ENCODE measurements at places on chromosomes 13 and 19.
A peak's percentile ranks its signal among the peaks of the same experiment; 100 is the strongest.

DNA sequence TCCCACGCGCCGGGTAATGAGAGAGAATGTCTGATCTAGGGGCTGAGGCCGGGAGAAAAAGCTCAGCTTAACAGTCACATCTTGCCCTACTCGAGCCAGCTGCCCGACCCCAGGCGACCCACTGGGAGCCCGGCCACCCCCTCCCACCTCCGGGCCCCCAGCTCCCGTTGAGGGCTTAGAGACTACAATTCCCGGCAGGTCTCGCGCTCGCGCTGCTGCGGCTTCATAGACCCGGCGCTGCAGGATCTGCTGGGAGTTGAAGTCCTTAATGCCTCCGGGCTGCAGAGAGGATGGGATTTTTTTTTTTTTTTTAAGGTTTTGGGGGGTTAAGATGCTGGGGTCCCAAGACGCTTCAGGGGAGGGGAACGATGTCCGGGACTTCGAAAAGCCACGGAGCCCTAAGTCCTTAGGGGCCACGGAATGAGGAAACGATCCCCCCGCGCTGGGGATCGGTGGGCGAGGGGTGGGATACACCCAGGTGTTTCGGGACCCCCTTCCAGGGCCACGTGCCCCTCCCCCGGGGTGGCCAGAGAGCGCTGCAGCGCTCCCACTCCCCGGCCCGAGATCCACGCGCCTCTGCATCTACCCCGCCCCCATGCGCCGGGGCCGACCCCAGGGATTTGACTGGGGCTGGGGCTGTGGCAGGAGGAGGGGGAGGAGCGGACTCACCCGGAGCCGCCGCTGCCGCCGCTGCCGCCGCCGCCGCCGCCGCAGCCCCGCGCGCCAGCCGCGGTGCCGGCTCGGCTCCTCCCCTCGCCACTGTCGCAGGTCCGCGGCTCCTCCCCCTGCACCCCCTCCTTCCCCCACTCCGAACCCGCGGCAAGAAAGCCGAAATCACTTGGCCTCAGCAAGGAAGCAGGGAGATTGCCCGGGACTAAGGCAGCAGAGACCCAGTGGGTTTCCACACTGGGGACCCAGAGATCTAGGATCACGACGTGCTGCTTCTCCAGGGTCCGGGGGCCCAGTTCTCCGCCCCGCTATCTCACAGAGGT, at the start of gene SYT3:
Gene SYT3 (minus strand): TSS at position 761 of the 992 bp plus-strand sequence. CDS start 2,470 bp downstream, outside the sequence.
- peak; percentile 5 for DNase-seq

DNA sequence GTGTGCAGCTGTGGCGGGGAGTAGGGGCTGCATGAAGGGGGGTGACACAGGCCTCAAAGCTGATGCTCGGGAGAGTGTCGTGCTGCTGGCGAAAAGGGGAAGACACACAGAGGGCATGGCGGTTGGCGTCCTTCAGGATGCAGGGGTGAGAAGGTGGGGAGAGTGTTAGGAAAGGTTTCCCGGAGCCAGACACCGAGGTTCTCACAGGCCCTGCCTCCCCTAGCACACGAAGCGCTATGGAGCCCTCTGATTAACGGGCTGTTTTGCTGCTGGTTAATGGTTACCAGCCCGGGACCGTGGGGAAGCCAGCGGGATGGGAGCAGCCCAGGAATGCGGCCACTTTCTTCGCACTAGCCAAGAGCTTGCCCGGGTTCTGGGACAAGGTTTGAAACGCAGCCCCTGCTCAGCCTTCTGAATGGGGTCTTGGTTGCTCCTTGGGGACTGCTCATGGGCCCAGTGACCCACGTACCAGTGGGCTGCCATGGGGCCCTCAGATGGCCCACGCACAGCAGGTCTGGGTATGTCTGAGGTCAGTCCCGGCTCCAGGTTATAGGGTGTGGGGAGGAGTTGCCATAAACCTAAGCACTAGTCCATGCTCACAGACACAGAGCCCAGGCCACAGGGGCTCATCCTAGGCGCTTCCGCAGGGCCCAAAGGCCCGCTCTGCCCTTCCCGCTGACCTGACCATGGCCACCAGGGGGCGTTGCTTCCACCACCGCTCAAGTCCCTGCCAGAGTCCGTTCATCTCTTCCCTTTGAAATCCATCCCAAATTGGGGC, 31.3 kb upstream of the ISYNA1 start:
- peak; percentile 59 for DNase-seq

- DNase-seq, result no peak
These were observed 33.0 kb downstream of the ZIC2 start for GRCh38 chr13:100014621-100015020.

DNA sequence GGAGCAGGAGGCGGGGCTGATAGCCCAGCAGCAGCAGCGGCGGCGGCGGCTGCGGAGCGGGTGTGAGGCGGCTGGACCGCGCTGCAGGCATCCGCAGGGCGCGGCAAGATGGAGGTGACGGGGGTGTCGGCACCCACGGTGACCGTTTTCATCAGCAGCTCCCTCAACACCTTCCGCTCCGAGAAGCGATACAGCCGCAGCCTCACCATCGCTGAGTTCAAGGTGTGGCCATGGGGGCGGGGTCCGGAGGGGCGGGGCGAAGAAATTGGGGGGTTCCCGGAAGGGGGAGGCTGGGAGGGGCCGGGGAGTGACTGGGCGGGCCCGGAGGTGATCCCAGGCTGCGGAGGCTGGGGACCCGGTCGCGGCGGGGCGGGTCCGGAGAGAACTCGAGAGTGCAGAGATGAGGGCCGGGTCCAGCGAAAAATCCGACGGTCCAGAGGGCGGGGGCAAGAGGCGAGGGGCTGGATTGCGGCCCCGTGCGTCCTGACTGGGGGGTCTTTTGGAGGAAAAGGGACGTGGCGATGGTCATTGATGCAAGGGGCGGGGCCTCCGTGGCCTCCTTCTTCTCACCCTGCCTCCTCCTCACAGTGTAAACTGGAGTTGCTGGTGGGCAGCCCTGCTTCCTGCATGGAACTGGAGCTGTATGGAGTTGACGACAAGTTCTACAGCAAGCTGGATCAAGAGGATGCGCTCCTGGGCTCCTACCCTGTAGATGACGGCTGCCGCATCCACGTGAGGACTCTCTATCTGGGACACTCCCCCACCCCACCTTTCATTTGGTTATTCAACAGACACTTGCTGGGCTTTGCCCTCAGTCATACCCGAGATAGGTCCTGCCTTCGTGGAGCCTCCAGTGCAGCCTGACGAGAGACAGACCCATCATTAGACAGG, at the start of gene TBCB:
Gene TBCB (plus strand): TSS at position 16 of the 891 bp plus-strand sequence. CDS start 93 bp downstream, at position 109.
- DNase-seq, result no peak

- DNase-seq, result no peak
These were observed 1291.7 kb upstream of the MIR17HG start for GRCh38 chr13:90055760-90056159.

DNA sequence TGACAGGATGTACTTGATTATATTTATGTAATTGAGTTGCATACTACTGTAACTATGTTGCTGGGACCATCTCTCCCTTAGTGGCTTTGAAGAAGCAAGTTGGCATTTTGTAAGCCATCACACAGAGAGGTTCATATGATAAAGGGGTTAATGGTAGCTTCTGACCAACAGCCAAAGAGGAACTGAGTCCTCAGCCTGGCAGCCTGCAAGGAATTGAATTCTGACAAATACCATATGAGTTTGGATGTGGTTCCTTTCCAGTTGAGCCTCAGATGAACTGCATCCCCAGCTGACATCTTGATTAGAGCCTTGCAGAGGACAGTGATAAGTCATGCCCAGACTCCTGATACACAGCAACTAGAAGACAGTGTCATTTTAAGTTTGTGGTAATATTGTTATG, 8.6 kb upstream of the MYCBP2 start:
- no peak for DNase-seq

DNA sequence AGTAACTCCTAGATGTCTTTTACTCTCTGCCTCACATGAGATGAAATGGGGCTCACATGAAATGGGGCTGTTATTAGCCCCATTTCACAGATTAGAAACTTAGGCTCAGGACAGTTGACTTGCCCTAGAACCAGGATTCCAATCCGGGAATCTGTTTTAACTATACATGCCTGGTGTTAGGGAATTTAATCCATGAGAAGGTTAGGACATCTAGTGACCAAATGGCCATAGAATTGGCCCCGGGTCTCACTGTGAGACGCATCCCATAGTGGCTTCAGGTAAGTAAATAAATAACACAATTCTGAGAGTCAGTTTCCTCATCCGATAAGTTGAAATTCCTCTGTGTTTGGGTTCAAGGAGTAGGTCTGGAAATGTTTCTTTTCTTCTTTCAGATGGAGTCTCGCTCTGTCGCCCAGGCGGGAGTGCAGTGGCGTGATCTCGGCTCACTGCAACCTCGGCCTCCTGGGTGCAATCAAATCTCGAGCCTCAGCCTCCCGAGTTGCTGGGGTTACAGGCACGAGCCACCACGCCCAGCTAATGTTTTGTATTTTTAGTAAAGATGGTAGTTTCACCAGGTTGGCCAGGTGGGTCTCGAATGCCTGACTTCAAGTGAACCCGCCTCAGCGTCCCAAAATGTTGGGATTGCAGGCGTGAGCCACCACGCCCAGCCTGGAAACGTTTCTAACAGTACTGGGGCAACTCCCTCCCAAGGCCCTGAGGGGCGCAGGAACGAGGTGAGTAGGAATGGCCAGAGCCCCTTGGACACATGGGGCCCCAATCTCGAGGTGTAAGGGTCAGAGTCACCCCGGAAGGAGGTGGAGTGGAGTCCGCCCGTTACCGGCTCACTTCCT, 1.2 kb upstream of the ZNF574 start:
- peak; percentile 70 for DNase-seq

GRCh38 chr13:24060993-24061392, 99.5 kb upstream of the SPATA13 start:
- DNase-seq, result peak; percentile 21

DNA sequence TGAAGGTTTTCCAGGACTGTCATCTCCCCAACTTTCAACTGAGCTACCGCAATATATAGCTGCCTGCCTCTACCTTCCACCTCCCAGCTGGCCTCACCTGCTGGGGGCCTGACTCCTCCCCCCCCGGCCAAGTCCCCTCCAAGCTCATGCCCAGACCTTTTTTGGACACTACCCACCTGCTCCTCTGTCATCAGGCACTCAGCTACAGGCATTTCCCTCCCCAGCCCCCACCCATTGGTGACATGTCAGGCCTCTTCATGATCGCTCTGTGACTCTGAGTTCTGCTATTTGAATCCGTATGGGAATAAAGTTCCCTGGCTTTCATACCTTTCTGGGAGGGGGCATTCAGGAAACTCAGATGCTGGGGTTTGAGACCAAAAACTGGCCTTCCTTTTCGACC, 1.8 kb downstream of the PRKACA start:
- DNase-seq, result no peak

GRCh38 chr13:37816276-37816675, 53.3 kb downstream of the TRPC4 start:
- DNase-seq, result no peak

DNA sequence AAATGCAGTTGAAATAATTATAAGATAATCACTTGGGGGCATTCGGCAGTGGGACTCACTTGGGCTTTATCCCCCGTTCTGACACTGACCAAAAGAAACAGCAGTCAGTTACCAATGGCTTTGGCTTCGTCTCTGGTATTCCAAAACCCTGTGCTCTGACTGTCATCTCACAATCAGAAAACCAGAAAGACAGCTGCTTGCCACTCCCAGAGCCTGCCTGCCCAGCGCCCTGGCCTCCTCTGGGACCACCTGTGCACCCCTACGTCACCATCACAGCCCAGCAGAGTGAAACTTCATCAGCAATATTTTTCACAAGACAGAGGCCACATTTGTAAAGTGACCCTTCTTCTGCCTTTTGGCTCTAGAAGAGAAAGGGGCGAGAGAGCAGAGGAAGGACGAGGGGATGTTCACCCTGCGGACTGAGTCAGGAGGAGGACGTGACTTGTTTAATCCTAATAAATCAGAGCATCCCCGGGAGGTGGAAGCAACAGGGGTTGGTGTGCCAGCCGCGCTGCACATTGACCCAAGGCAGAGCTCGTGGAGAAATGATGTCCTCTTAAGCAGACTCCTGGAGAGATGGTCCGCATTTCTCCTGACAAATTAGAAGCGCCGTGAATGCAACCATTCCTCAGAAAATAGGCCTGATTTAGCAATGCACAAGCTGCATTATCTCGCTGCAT, 397.8 kb upstream of the ZNF507 start:
- no peak for DNase-seq

DNA sequence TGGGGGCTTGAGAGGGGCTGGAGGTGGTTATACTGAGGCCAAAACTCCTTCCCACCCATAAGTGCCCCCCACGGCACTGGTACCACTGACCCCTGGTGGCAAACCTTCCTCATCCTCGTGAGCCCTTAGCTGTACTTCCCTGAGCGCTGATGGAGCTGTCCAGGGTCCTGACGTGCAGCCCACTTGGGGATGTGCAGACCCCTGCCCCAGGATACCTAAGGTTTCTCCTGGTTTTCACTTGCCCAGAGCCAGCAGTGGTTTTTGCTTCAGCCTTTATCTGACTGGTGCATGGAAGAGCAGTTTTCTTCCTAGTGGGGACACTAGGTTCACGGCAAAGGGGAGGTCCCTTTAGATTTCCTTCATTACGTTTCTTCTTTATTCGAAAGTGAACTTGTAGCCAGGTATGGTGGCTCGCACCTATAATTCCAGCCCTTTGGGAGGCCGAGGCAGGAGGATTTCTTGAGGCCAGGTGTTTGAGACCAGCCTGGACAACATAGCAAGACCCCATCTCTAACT, 28.7 kb upstream of the KCTD15 start:
- peak; percentile 22 for DNase-seq

- DNase-seq, result no peak
These were observed 2.2 kb downstream of the ANGPTL6 start for GRCh38 chr19:10100163-10100785.

DNA sequence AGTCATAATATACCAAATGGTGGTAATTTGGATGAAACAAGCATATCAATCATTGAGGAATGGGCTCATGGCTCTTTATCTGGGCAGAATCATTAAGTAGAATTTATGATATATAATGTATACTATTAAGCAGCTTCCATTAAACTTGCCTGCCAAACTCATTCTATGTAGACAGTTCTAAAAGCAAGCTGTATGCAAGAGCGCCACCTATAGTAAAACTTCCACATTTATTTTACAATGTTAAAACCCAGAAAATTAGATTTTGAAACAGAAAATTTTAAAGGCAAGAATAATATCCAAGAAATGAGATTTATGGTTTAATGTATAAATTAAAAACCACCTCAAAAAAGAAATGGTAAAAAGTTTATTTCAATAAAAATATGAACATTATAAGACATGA, 161.5 kb downstream of the MZT1 start:
- peak; percentile 21 for DNase-seq

- DNase-seq, result no peak
These were observed 55.8 kb downstream of the CPAMD8 start for GRCh38 chr19:16970821-16971220.
